ENCODE measurements at places on chromosomes 11 and 22. TPM values are rescaled to one million over a fixed set of nuclear protein-coding genes. Genes with fewer than 3 reads are reported as not detected.

DNA sequence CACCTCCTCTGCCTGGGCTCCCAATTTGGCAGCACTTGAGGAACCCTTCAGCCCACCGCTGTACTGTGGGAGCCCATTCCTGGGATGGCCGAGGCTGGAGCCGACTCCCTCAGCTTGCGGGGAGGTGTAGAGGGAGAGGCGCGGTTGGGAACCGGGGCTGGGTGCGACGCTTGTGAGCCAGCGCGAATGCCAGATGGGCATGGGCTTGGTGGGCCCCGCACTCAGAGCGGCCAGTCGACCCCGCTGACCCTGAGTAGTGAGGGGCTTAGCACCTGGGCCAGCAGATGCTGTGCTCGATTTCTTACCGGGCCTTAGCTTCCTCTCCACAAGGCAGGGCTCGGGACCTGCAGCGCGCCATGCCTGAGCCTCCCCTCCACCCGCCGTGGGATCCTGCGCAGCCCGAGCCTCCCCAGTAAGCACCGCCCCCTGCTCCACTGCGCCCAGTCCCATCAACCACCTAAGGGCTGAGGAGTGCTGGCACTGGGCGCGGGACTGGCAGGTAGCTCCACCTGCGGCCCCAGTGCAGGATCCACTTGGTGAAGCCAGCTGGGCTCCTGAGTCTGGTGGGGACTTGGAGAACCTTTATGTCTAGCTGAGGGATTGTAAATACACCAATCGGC is 58.3 kb upstream of the DEFB108B start:
- H3K27ac ChIP-seq = no peak overlapping the region
- no peak overlapping the region for H3K4me3 ChIP-seq
- no peak for DNase-seq
- no peaks in the 10 kb centered on the region for H3K4me1 ChIP-seq
- peaks cover 5% of the 10 kb centered on the region for H3K27me3 ChIP-seq

DNA sequence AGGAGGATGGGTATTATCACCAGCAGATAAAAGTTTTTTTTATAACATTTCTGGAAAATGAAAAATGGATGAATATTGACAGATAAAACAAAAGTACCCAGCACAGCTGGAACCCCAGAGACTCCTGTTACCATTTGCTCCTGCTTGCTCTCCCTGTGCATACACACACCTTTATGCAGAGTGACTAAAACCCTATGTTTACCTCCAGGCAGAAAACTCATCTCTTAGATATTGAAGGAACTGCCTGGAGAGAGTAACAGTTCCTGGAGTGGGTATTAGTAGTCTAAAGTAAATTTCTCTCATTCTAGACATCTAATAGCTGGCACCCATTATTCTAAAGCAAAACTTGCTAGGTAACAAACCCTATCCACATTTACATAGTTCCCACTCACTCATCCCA is 38.0 kb downstream of the CYP2R1 start:
- H3K4me1 ChIP-seq = peaks cover 23% of the 10 kb centered on the region
- no peak for DNase-seq
- H3K36me3 ChIP-seq = peaks cover 35% of the 10 kb centered on the region
- no peak overlapping the region for H3K4me3 ChIP-seq
- H3K27me3 ChIP-seq = no peaks in the 10 kb centered on the region

DNA sequence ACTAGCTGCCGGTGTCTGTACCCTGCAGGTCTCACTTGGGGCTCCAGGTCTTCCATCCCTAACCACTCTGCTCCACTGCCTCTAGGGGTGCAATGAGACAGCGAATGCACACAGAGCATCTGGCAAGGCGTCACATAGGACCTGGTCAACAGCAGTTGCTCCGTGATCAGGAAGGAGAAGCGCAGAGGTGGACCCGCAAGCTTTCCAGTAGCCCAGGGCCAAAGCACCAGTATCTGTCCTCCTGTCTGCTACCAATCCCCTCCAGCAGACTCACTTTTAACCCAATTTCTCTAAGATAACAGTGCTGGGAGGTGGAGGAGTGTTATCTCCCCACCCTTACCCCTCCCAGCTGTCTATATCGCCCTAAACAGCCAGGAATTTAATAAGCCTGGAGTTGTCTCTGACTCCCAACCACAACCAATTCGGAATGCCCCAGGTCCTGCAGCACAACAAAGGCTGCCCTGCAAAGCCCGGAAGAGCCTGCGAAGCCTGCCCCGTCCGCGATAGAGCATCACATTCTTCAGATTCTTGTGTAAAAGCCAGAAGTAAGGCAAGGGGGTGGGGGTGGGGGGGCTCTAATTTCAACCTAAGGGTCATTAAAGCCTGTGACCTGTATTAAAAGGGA is 19.3 kb downstream of the MYH9 start:
- H3K4me3 ChIP-seq = peak overlapping the region; percentile 63
- peak overlapping the region; percentile 96 for H3K27ac ChIP-seq
- DNase-seq = peak; percentile 66
- H3K36me3 ChIP-seq = peaks cover 71% of the 10 kb centered on the region

DNA sequence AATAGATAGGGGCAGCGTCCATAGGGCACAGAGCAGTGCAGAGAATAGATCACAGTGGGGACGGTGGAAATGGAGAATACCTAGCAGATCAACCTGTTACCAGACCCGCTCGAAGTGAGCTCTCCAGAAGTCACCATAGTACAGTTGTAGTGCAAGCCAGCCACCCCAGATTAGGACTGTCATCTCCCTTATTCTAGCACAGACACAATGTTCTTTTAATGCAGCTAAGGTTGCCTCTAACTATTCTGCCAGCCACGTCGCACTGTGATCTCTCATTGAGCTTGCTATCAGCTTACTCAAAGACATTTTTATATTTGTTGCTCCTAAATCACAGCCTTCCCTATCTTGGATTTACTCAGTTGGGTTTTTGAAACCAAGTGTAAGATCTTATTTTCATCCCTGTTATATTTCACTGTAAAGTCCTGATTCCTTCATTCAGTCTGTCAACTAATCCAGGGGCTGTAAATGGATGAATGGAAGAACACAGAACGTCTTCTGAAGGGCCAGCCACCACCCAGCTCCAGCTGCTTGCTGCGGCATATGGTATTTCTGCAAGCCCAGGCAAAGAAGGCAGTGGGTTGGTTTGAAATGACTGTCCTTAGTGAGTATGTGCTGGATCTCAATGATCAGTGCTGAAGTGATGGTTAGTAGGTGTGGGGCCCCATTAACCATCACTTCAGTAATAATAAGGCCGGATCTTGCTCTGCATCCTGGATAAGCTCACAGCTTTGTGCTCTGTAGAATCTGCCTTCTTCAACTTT is 3.4 kb downstream of the PARVA start:
- no peak for DNase-seq
- peaks cover 8% of the 10 kb centered on the region for H3K4me1 ChIP-seq
- peaks cover 3% of the 10 kb centered on the region for H3K36me3 ChIP-seq
- H3K27me3 ChIP-seq = peaks cover 22% of the 10 kb centered on the region

GRCh38 chr22:31150615-31151014 is 9.4 kb upstream of the RNF185 start:
- H3K27me3 ChIP-seq = peaks cover 2% of the 10 kb centered on the region
- no peak overlapping the region for H3K4me3 ChIP-seq
- no peak overlapping the region for H3K27ac ChIP-seq
- DNase-seq = no peak
- H3K4me1 ChIP-seq = no peaks in the 10 kb centered on the region

The WNT7B gene
- total RNA-seq = not detected

The ASCL2 gene
- total RNA-seq = 2.0 TPM

The SCN4B gene
- 0.27 TPM for total RNA-seq
